Hepatocyte (in vitro differentiated cells): ENCODE measurements at places on chromosomes 12 and 14. TPM values are rescaled to one million over a fixed set of nuclear protein-coding genes. Genes with fewer than 3 reads are reported as not detected.

Gene HCAR1
- 0.40 and 0.63 TPM in 2 replicates for total RNA-seq

GRCh38 chr12:2997989-2998670 is 38.9 kb downstream of the TEAD4 start:
- no peaks in the 10 kb centered on the region for H3K27me3 ChIP-seq
- DNase-seq, result no peak
- no peak overlapping the region for H3K27ac ChIP-seq
- H3K36me3 ChIP-seq, result no peaks in the 10 kb centered on the region

- no peaks in the 10 kb centered on the region for H3K36me3 ChIP-seq
- H3K4me3 ChIP-seq, result no peak overlapping the region
- no peak overlapping the region for H3K27ac ChIP-seq
- no peak for DNase-seq
- no peaks in the 10 kb centered on the region for H3K27me3 ChIP-seq
- no peaks in the 10 kb centered on the region for H3K4me1 ChIP-seq
Observed at GRCh38 chr12:80193865-80194264, 94.5 kb downstream of the OTOGL start.

Gene BEST3
- total RNA-seq, result 0.08 and 0.60 TPM in 2 replicates

DNA sequence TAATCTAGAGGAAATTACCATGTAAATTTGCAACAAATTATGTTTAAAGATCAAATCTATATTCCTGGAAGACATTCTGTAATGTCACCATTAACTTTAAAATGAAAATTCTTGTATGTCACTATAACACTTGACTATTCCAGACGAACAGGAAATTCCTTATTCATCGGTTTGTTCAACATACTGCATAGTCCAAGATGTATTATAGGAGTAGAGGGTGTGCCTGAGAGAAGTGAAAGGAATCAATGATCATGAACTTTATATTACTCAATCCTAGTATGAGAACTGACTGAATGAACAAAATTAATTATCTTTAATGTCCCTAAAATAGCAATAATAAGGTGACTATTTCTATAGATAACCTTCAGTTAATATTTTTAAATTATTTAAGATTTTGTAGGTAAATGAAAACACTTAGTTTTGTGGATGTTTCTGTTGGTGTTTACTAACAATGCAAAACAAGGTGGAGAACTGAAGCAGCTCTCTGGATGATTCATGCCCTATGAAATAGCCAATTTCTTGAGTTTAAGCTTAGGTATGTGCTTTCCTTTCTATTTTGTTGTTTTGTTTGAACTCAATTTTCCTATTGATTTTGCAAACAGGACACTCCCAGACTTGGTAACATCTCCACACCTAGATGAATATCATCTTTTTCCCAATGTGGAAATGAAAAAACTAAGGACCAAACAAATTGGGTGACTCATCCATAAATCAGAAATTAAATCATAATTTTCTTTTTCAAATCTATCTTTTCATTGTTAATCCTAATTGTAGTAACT is 18.2 kb upstream of the ITPR2 start:
- H3K27me3 ChIP-seq, result no peaks in the 10 kb centered on the region
- no peak overlapping the region for H3K4me3 ChIP-seq
- no peak for DNase-seq
- peaks cover 5% of the 10 kb centered on the region for H3K4me1 ChIP-seq

Gene ASPG
- 4.9 and 5.9 TPM in 2 replicates for total RNA-seq

DNA sequence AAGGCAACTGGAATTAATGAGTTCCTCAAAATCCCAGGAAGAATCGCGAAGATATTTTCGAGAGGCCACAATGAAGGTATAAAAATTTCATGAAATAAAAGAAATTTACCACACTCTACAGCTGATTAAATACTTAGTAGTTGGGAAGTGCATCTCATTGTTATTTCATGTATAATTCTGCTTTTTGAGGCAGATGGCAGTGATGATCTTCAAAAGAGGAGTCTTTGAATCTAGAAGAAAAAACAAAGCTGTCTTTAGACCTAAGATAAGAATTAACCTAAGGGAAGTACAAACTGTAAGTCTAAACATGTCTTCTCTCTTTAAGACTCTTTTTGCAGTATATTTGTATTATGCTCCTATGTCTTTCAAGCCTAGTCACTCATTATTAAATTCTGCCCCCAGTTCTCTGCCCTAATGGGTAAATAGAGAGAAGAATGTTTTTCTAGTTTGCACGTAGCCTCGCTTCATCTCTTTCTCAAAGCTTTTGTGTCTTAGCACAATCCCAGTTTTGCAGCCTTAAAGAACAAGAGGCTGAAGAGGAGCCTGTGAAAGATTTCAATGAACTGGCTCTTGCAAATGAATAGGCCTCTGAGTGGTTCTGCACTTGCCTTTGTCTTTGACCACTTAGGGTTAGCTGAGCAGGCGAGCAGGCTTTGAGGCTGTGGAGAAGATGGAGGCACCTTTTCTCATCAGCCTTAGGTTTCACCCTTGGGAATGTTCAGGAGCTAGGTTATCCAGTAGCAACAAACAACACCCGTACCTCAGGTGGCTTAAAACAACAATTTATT is 32.7 kb downstream of the CFAP54 start:
- no peak overlapping the region for H3K27ac ChIP-seq
- H3K27me3 ChIP-seq, result no peaks in the 10 kb centered on the region
- no peak overlapping the region for H3K4me3 ChIP-seq

DNA sequence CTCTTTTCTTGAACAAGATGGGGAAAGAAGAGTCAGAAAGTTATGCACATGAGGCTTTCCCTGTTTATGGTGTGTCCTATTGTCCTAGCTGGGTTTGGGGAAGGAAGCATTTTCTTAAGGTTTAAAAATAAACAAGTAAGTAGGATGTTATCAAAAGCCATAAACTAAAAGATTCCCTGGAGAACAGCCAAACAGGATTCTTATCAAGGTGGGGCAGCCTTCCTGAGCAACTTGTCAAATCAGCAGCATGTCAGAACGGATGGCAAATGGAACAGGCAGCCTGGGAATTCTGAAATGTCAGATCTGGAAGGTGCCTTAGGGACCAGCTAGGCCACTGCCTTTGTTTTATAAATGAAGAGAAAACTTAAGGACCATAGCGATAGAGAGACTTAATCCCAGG is 152.2 kb upstream of the RGS6 start:
- H3K4me3 ChIP-seq, result no peak overlapping the region
- H3K4me1 ChIP-seq, result no peaks in the 10 kb centered on the region
- no peaks in the 10 kb centered on the region for H3K36me3 ChIP-seq
- H3K27ac ChIP-seq, result no peak overlapping the region

Gene RBMS2
- total RNA-seq, result 14.6 and 15.2 TPM in 2 replicates

- no peaks in the 10 kb centered on the region for H3K36me3 ChIP-seq
- H3K27me3 ChIP-seq, result no peaks in the 10 kb centered on the region
- peaks cover 19% of the 10 kb centered on the region for H3K4me1 ChIP-seq
- H3K27ac ChIP-seq, result peak overlapping the region; percentile 89
- peak; percentile 65 for DNase-seq
- no peak overlapping the region for H3K4me3 ChIP-seq
Observed at GRCh38 chr14:50047274-50047676, 69.1 kb downstream of the VCPKMT start.

GRCh38 chr14:52018252-52018651 is 28.9 kb downstream of the RTRAF start:
- H3K27me3 ChIP-seq, result no peaks in the 10 kb centered on the region
- H3K4me3 ChIP-seq, result no peak overlapping the region
- peak overlapping the region; percentile 22 for H3K27ac ChIP-seq
